HT-29 (cell line): ENCODE measurements at places on chromosomes 5 and 9.

DNA sequence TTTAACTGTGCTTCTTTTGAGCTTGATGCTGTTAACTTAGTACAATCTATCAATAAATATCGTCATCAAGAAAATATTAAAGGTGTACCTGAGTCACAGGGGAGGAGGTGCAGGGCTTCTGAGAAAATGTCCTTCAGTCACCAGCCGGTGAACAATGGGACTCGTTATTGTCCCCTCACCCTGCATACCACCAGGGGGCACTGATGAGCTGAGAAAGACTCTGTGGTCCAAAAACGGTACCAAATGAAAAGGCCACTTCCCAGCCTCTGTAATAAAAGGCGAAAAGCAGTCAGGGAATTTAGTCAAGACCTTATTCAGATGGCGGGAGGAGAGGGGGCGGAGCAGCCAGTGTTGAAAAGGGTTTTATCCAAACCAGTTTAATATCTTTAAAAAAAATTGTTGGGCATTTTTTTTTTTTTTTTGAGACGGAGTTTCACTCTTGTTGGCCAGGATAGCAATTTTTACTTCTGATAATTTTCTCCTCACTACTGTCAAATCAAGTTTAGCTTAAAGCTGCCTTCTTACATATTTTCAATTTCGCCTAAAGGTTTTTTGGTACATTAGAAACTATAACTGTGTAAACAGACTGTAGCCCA, 271.9 kb upstream of the ADAMTS16 start:
- peak; percentile 77 for DNase-seq

DNA sequence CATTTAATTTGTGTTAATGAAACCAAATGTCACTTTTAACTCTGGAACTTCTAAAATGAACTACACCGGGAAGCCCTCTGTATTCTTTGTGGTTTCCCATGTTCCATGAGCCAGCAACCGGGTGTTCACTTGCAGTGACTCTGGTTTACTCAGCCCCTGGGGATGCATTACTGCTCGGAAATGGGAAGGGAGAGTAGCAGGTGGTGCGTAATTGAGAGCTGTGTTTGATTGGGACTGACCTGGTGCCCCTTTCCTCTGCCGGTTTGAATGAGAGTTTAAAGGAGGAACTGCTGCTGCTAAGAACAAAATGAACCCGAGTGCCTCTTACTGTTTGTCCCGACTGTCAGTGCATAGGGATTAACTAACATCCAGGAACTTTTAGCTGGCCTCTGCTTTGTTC, 100.1 kb upstream of the DHFR start:
- no peak for DNase-seq

DNA sequence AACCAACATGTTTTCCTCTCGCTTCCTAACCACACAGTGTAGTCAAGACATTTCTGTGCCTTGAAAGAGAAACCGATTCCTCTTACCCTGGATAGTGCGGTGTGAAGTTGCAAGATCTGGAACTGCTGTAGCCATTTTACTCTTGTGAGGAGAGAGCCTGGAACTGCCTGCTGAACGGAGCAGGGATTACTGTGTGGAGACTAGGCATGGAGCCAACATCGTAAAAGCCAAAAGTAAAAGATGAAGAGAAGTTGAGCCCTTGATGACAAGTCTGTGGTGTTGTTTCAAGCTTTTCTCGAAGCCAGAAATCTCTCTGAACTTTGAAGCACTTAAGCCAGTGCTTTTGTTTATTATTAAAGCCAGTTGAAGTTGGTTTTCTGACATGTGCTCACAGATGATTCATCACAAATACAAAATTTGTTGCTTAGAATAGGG, 110.1 kb upstream of the GRIN3A start:
- DNase-seq: no peak

DNA sequence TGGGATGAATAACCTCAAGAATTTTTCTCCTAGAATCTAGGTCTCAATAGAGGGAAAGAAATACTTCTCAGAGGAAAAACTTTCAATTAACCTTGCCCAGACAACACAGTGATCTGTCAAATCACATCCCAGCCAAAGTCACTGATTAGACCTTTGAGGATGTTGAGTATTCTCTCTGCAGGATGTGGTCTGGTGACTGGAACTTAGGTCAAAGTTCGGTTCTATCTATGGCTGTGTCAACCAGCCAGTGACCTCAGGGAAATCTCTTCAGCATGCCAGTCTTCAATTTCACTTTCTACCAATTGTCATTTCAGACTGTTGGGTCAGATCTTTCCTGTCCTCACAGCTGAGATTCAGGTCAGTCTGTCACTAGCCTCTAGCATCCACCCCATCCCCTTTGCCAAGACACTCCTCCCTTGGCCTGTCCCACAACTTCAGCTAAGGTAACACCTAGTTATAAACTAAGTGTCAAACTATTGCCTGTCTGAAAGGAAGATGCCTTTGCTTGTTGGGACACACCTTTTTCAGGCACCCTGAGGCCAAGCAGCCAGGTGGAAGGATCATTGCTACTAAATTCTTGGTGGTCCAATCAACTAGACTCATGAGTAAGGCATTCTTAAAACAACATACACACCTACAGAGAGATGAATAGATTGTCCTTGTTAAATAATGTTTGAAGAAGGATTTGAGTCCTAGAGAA, 156.3 kb upstream of the FST start:
- DNase-seq: no peak

GRCh38 chr5:180523629-180524466, 29.7 kb downstream of the CNOT6 start:
- DNase-seq: no peak

DNA sequence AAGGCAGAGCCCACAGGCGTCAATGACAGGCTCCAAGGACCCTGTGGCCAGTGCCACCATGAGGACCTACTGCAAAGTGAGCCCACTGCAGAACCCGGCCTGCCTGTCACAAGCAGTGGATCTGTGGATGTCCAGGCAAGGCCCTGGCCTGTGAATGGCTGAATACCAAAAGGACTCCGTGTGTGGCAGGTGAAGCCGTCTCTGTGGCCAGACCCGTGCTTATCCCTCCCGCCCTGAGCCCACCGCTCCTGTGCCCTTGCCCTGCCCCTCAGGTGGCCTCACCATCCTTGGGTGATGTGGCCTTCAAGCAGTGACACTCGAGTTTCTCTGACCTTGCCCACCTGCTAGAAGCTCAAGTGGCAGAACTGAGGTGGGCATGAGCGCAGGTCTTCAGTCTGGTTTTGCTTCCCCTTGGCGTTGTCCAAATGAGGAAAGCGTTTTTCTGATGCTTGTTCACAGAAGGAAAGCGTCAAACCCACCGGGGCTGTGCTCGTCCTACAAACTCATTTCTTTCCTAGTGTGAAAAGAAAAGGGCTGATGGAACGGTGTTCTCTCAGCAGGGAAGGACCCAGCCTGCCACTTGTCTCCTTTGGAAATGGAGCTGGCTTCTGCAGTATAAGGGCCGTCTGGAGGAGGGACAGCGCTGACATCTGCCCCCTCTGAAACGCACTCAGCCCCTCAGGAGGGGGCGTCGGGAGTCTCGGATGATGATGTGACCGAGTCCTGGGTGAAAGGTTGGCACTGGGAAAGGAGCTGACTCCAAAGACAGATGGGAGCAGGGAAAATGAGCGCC, 377.7 kb upstream of the IRX4 start:
- DNase-seq: no peak

- DNase-seq: no peak
Observed at GRCh38 chr9:893115-893514, 51.6 kb downstream of the DMRT1 start.

DNA sequence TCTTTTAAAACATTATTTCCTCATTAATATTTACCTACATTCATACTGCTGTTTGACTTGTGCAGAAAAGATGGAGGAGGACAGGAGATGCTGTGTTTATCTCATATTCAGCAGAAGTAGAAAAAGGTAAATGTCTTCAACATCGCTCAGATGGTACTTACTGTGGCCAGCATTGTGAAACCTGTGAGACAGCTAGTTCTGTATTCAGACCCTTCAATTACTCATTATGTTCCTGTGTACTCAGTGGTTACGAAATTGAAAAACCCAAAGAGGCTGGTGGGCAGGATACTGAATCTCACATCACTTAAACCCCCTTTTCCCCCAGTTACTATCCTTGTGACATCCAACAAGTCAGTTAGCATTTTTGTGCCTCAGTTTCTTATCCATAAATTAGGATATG, 216.0 kb downstream of the KDM4C start:
- DNase-seq: no peak

DNA sequence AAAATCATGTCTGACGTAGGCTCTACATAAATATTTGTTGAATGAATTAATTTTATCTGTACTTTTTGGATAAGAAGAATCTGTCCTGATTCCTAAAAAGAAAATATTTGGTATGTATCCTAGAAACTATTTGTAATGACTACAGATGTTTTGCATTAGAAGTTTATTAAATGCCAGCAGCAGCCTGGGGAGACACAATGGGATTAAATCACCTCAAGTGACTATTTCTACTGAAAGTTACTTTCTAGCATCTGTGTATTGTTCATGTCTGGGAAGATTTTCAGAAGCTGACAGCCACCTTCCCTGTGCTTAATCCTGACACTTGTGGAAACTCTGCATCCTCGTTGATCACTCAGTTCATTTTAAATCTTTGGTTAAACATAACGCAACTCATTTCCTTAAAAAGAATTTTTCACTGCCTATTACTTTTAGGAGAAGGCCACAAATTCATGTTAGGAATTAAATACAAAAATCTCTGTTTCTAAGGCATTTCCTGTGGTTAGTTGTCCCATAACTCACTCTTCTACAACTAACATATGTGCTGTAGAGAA, 209.3 kb upstream of the PPP1R2B start:
- DNase-seq: no peak
